Frontal cortex (tissue), 4 donors: ENCODE measurements at places on chromosomes 6 and 20. TPM values are rescaled to one million over a fixed set of nuclear protein-coding genes. Genes with fewer than 3 reads are reported as not detected.
A peak's percentile ranks its signal among the peaks of the same experiment; 100 is the strongest.

DNA sequence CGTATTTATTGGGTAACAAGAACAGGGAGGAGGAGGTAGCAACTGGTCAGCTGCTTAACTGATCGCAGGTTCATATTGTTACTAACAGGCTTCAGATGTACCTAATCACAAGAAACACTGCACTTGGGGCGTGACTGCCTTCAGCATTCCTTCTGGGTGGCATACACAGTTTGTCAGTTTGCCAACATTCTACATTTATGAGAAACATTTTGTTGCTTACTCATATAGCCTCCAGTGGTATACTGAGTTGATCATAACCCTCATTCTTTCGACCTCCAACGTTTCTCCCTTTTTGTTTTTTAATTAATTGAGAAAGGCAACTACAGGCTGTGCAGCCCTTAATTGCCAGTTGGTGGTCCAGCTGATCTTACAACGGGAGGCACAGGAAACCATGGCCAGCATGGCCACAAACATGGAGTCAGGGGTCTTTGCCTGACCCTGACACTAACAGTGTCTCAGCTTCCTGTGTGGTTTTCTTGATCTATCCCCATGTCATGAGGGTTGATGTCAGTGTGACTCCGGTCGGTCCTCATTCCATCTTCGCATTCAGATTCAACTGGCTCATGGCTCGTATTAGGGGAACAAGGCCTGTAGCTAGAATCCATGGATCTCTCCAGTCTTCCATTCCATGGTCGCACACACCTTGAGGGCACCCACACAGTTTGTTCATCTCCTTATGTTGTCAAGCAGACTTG lies 9.4 kb downstream of the EPB41L2 start:
- DNase-seq: no peak

- peak; percentile 46 for DNase-seq
Observed at GRCh38 chr6:7974938-7975763, 64.6 kb upstream of the TXNDC5 start.

DNA sequence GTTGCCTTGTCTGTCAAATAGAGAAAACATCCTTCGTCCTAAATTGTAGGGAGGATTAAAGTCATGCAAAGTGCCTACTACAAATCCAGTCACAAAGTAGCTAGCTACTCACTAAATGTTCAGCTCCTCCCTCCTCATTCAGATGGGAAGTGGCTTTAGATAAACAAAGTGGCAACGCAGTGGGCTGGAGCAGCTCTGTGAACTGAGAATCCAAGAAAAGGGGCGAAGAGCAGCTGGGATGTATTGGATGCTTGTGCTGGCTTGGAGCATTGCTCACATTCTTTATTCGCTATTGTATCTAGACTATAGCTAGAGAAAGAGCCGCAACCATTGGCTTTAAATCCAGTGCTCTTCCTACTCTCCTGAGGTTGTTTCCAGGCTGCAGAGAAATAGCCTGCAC lies 10.3 kb downstream of the MOG start:
- no peak for DNase-seq

- no peak for DNase-seq
Observed at GRCh38 chr6:93238632-93239031, 180.7 kb downstream of the EPHA7 start.

DNA sequence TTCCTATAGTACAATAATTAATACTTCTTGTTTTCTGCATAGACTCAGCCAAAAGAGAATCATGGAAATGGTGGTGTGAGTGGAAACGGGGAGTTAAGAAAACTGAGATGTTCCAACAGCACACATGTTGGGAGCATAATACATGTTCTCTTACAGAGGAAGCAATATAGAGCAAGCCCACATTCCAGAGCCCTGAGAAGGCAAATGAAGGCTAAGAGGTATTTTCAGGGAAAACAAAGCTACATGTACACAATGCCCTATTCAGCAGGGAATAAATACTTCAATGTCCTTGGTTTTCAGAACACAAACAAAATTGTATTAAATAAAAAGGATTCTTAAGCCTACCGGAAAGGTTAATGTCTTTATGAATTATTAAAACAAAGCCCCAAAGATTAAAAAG lies 35.1 kb upstream of the SMIM8 start:
- DNase-seq: no peak

GRCh38 chr6:136640132-136640915 lies 90.1 kb upstream of the MAP7 start:
- DNase-seq: no peak

- DNase-seq: no peak
Observed at GRCh38 chr20:46931699-46932098, 37.1 kb downstream of the EYA2 start.

The ZNFX1 gene
- total RNA-seq: 13.0 TPM

The NKAIN4 gene
- total RNA-seq: 14.7 TPM

The TSBP1 gene
- total RNA-seq: not detected
